ENCODE measurements at places on chromosomes 4 and X.

DNA sequence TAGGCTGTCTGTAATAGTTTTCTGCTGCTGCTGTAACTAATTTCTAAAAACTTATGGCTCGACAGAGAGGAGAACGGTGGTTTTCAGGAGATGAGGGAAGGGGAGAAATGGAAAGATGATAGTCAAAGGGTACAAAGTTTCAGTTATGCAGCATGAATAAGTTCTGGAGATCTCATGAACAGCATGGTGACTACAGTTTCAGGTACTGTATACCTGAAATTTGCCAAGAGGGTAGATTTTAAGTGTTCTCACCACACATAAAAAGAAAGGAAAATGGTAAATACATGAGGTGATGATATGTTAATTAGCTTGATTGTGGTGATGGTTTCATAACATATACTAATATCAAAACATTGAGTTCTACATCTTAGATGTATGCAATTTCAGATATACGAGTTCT, 34.9 kb downstream of the DRD5 start:
- no peak for DNase-seq

- peak; percentile 28 for DNase-seq
These were observed 2.8 kb upstream of the CLCN5 start for GRCh38 chrX:49919617-49920016.

DNA sequence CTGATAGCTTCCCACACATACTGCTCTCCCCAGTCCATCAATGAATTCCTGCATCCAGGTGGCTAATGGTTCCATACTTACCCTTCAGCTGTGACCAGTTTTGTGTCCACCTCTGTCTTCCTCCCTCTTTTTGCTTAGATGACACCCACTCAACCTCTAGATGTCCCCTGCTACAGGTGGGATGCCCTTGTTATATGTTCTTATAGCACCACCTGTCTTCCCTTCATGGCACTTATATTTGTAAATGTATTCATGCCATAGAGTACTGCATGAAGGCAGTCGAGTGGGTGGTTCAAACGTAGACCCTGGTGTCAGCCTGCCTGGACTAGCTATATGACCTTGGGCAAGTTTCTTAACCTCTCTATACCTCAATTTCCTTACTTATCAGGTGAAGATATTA, 6.5 kb upstream of the USP46 start:
- no peak for DNase-seq

DNA sequence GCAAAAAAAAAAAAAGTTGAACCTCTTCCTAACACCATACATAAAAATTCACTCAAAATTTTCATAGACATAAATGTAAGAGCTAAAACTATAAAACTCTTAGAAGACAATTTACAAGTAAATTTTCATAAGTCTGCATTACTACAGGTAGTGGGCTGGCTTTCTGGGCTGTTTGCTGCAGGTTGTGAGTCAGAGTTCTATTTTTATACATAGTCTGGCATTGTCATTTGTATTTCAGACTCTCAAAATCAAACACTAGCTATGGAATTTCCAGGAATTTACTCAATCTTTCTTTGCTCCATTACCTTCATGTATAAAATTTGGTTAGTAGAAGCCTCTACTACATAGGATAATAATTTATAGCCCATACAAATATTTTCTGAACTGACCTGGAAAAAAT, 227.2 kb downstream of the COX18 start:
- DNase-seq = no peak

GRCh38 chr4:142475663-142476062, 370.4 kb downstream of the INPP4B start:
- no peak for DNase-seq

DNA sequence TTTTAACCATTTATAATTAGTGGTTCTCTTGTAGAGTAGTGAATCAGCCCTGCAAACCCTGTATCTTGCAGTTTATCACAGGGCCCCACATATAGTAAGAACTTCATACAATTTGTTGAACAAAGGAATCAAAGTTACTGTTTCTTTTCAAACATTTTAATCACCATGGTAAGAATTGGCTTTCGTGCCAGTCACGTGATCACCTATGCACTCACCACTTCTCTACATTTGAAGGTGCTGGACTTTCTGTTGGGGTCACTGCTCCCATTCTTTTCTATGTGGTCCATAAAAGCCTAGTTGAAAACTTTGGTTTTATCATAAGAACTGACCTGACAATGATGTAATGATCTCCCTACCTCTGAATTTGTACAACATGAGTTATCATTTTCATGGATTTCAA, 426.4 kb upstream of the CPEB2 start:
- DNase-seq = no peak

DNA sequence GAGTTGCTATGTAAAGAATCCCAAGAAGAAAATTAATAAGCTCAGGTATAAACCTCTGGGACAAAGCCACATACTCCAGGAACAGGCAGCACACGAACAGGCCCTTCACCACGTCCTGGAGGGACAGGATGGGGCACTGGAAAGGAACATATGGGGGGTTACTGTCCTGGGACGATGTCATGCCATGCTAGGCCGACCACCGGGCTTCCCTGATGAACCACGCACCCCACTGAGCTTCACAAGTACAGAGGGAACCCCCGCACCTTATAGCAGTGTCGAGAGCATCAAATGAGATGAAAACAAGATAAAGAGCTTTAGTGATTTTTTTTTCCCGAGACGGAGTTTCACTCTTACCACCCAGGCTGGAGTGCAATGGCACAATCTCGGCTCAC, 19.1 kb downstream of the NOP14 start:
- no peak for DNase-seq

DNA sequence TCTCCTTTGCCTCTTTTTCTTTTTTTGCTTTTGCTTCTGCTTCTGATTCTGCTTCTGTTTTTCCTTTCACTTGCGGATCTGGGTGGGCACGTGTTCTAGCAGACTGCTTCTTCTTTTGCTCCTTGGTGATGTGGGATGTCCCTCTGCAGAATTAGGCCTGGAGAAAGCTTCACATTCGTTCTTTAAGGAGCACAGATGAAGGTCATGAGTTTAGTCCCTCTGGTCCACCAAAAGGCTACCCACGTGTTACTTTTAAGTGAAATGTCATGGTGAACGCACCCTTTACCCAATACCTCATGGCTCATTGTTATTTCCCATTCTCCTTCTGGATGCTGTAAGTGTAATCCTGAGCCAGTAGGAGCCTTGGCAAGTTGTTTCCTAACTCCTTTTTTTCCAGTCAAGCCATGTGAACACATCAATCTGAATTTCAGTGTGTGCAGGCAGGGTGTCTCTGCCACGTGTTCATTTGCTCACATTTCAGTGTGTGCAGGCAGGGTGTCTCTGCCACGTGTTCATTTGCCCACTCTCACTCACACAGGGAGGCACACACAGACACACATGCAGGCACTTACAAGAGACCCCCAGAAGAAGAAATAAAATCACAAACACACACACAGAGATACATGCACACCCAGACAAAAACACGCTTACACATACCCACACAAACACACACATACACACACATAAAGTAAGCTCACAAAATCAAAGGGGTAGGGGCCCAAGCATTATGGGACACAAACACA, 36.9 kb downstream of the NBDY start:
- no peak for DNase-seq

DNA sequence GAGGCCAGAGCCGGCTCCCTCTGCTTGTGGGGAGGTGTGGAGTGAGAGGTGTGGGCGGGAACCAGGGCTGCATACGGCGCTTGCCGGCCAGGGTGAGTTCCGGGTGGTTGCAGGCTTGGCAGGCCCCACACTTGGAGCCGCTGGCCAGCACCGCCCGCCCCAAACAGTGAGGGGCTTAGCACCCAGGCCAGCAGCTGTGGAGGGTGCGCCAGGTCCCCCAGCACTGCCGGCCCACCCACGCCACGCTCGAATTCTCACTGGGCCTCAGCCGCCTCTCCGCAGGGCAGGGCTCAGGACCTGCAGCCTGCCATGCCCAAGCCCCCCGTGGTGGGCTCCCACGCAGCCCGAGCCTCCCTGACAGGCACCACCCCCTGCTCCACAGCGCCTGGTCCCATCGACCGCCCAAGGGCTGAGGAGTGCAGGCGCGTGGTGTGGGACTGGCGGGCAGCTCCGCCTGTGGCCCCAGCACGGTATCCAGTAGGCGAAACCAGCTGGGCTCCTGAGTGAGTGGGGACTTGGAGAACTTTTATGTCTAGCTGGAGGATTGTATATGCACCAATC, 275.3 kb downstream of the RAPGEF2 start:
- no peak for DNase-seq

GRCh38 chr4:88964450-88964849, 92.5 kb downstream of the FAM13A start:
- no peak for DNase-seq
